Hair follicular keratinocyte (primary cell): ENCODE measurements at places on chromosomes 4 and X. TPM values are rescaled to one million over a fixed set of nuclear protein-coding genes. Genes with fewer than 3 reads are reported as not detected.

FAM241A gene
- 3.2 and 5.1 TPM in 2 replicates for total RNA-seq

KIT gene
- not detected in 2 replicates for total RNA-seq

CASK gene
- total RNA-seq = 29.6 and 30.5 TPM in 2 replicates

GUCY1B1 gene
- 0.23 and 0.84 TPM in 2 replicates for total RNA-seq

AR gene
- total RNA-seq = 0.23 TPM in 1 of 2 replicates, not detected in the other

TRPC5OS gene
- total RNA-seq = not detected in 2 replicates

GAGE1 gene
- not detected in 2 replicates for total RNA-seq
